Activated CD8-positive, alpha-beta memory T cell treated with anti-CD3 and anti-CD28 coated beads for 48 hours (primary cell): ENCODE measurements at places on chromosomes 3 and 15.

GRCh38 chr15:55389264-55389607 lies 18.9 kb downstream of the CCPG1 start:
- DNase-seq = no peak

DNA sequence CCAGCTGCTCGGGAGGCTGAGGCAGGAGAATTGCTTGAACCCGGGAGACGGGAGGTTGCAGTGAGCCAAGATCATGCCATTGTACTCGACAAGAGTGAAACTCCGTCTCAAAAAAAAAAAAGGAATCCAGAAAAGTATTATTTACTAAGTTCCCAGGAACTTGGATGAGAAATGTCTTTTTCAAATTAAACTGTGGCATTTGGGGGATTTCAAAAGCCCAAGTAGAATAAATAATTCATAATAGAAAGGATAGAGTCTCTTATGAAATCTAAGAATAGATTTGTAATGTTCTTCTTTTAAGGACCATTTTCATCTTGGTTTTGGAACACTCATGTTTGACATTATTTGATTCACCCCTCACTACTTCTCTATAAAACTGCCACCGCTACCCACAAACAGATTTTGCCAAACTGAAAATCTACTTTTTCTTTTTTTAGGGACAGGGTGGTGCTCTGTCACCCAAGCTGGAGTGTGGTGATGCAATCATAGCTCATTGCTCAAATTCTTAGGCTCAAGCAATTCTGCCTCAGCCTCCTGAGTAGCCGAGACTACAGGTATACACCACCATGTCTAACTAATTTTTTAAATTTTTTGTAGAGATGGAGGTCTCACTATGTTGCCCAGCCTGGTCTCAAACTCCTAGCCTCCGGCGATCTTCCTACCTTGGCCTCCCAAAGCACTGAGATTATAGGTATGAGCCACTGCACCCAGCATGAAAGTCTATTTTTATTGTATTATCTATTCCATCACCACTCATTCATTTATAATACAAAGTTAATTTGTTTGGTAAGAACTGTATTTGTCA lies 99.3 kb downstream of the SENP2 start:
- no peak for DNase-seq

DNA sequence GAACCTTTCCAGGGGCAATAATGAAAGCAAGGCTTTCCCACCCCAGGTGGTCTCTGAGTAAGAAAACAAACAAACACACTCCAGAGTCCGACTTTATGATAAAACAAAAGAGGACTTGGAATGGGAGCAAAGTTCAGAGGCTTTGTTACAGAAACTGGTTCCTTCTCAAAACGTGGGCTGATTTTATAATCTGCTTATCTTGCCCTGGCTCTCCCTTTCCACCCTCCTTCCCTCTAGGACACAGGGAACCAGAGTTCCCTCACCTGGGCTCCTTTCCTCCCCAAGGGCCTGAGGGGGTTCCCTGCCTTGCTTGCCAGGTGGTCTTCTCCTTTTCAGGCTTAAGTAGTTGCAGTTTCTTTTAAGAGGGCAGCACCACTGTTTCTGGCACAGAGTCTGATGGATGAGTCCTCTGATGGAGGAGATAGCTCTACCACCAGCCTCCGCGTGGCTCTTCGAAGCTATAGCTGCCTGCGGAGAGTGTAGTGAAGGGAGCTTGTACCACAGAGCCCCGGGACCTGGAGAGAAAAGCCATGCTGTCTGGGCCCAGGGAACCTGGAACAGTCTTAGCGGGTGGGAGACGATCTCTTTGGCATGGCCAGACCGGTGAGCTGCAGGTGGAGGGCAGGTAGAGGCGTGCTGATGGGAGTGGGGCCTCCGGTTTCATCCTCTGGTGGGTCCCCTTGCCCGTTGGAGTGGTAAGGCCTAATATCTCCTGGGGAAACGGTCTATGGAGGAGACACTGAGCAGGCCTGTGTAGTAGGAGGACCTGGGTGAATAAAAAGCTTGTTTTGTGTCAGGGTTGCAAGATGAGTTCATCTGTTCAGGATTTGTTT lies 68.7 kb downstream of the SMAD6 start:
- DNase-seq = no peak

DNA sequence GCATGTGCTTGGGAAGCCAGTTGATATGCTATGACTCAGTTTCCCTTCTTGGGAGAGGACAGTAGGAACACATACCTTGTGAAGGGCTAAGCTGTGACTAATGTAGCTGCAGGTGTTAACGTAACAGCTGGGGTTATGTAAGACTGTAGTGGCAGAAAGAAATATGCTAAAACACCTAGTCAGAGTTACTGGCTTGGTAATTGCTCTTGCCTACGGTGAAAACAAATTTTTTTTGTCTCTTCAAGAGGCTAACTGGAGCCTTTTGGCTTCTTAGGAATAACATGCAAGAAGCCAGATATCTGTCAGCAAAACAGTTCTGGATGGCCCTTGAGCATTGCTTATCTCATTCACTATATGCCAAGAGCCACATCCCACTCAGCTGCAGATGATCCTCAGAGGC lies 1.4 kb downstream of the MAPKBP1 start:
- no peak for DNase-seq

DNA sequence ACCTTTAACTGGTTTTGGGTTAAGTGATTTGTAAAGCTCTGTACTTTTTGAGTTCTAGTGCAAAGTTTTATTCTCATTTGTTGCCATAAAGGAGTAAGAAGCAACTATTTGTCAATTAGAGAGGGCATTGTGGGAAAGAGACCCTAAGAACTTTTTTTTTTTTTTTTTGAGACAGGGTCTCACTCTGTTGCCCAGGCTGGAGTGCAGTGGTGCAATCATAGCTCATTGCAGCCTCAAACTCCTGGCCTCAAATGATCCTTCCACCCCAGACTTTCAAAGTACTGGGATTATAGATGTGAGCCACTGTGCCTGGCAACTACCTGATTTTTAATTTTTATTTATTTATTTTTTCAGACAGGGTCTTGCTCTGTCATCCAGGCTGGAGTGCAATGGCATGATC lies 4.9 kb downstream of the CHP1 start:
- DNase-seq = no peak

DNA sequence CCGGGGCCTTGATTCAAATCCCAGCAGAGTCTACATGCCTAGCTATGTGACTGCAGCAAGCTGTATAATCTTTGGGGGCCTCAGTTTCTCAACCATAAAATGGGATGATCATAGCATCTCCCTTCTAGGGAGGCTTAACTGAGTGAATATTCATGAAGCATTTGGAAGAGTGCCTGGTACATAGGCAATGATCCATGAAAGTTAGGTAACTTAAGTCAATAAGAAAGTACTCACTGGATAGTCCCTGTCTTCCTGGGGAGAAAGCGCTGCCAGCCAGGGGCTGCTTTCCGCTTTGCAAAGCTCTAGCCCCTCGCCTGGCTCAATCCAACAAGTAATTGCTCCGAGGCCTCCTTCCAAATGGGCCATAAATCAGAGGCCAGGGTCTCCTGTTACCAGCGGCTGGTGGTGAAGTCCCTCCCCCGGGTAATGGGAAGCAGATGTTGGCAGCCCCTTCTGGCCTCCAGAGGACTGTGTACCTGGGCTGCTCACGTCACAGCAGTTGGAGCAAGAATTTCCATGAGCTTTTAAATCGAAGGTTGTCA lies 521.9 kb upstream of the PROK2 start:
- no peak for DNase-seq

DNA sequence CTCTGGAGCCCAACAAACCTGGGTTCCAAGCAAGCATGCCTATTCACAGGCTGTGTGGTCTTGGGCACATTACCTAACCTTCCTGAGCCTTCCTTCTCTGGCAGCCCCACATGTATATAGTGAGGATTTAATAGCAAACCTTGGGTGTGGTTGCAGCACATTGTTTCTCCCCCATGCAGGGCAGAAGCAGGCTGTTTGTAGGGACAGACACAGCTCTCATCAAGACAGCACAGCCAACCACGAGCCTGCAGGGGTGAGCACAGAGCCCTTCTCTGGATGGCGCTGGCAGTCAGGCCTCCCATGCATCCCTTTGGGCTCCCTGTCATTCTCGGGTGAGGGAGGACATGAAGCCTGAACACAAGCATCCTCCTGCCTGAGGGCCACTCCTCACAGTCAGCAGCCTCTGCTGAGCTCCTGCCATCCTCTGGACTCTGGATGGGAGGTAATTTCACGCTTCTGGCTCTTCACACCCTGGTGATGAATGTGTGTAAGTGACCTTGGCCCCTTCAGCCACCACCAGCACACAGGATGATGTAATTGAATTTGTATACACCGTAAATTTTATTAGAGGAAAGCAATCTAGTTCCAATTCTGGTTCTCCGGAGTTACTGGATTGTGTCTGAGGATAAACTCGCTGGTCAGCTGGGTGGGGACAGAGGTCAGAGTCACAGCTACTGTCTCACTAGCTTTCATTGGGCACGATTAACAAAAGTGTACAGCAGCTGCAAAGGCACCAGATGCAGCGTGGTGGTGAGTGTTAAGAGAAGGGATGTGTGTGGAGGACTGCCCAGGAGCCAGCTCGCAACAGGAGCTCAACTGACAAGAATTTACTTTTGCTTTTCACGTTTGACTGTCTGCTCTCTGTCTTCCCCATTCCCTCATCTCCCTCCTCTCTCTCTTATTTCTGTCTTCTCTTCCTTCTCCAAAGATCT lies 118.1 kb downstream of the CLSTN2 start:
- no peak for DNase-seq

DNA sequence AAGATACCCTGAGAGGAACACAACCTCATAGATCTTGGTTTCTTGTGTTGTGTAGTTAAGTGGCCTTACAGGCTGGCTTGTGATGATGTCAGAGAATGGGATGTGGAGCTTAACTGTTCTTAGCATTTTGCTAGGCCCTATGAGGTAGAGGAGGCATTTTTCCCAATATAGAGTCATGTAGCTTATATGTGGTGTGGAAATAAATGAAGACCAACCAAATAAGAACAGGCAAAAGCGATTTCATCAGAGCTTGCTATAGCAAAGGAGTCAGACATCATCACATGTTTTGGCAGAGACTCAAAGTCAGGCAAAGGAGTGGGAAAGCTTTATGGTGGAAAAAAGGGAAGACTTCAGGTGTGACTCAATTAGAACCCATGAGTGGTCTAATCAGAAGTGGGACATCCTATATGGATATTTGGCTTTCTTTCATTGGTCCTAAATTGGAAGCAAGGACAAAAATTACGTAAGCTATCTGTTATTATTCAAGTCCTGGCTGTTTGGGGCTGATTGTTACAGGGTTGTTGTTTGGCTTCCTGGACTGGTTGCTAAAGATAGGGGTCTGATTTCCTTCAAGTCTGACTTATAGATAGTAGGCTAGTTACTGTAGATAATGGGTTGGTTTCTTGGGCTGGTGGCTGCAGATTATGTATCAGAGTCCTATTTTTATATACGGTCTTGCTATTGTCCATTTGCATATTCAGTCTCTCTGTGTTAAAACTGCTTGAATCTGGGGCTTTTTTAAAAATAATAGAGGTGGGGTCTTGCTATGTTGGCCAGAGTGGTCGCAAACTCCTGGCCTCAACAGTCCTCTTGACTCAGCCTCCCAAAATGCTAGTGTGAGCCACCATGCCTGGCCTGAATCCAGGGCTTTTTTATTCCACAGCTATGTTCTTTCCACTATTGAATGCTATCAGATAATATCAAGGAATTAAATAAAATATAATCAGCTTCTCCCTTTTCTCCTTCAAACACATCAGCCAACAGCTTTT lies 30.3 kb upstream of the SETD2 start:
- DNase-seq = no peak

DNA sequence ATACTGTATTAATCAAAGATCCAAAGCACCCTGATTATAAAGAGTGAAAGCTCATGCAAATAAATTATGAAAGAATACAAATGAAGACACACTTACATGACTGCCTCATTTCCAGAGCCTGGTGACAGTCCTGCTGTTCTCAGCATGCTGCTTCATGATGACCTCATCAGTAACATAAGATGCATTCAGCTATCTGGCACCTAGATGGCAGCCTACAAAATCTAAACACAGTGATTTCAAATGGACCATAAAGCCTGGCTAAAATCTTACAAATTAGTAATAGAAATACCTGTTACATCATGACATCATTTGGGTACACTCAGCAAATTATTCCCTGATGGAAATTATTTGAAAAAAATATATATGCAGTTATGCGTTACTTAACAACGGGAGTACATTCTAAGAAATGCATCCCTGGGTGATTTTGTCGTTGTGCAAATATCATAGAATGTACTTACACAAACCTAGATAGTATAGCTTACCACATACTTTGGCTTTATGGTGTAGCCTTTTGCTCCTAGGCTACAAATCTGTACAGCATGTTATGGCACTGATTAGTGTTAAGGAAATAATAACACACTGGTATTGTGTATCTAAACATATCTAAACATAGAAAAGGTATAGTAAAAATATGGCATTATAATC lies 207.2 kb downstream of the EPHA3 start:
- DNase-seq = no peak

GRCh38 chr3:82048711-82049110 lies 287.3 kb upstream of the GBE1 start:
- DNase-seq = no peak

GRCh38 chr15:88805031-88805780 lies 2.0 kb downstream of the ACAN start:
- no peak for DNase-seq

- no peak for DNase-seq
Measured at GRCh38 chr15:93298901-93299300, 209.9 kb upstream of the RGMA start.

GRCh38 chr15:85789496-85789875 lies 5.2 kb downstream of the KLHL25 start:
- DNase-seq = no peak

DNA sequence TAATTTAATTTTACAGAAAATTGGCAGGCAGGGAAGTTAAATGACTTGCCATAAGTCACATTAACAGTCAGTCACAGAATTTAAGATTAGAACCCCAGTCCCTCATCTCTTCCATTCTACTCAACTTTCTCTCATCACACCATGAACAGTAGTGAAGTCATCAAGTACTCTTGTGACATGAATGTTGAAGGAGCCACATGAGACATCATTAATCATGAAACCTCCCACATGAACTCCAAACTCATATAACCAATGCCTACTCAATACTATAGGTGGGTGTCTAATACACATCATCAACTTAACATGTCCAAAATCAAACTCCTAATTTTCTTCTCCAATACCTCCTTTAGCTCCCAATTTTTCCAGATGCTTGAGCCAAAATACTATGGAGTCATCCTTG lies 19.5 kb downstream of the PHC3 start:
- DNase-seq = no peak

DNA sequence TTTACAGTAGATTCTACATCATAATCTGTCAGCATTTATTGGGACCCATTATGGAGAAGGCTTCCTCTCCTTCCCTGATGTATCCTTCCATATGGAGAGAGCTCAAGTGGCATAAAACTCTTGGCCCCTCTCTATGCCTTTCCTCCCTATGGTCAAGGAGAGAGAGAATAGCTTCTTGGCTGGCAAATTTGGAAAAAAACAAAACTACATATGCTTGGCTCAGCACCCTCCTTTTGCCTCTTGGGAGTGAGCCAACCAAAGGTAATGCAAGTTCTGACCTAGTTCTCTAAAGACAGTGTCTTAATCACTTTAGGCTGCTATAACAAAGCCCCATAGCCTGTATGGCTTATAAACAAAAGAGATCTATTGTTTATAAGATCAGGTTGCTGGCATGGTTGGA lies 37.5 kb downstream of the C3orf70 start:
- no peak for DNase-seq

GRCh38 chr15:62462268-62462667 lies 297.2 kb upstream of the C2CD4B start:
- DNase-seq = no peak

GRCh38 chr15:82851981-82852511 lies 42.6 kb downstream of the WHAMM start:
- no peak for DNase-seq
